WTC11 (cell line): ENCODE measurements at places on chromosomes 1 and 21. TPM values are rescaled to one million over a fixed set of nuclear protein-coding genes. Genes with fewer than 3 reads are reported as not detected.
A peak's percentile ranks its signal among the peaks of the same experiment; 100 is the strongest.

TMIGD3 gene
- total RNA-seq = not detected in 3 replicates

GRCh38 chr1:71502006-71502405 lies 421.2 kb upstream of the ZRANB2 start:
- DNase-seq = no peak

MYBPH gene
- not detected in 3 replicates for total RNA-seq

- no peak for DNase-seq
These were observed 63.6 kb upstream of the ZBTB40 start for GRCh38 chr1:22387919-22388580.

- DNase-seq = no peak
These were observed 679.4 kb upstream of the ADGRL2 start for GRCh38 chr1:81121306-81121705.

GRCh38 chr21:34992736-34993398 lies 56.2 kb downstream of the RUNX1 start:
- DNase-seq = no peak

DNA sequence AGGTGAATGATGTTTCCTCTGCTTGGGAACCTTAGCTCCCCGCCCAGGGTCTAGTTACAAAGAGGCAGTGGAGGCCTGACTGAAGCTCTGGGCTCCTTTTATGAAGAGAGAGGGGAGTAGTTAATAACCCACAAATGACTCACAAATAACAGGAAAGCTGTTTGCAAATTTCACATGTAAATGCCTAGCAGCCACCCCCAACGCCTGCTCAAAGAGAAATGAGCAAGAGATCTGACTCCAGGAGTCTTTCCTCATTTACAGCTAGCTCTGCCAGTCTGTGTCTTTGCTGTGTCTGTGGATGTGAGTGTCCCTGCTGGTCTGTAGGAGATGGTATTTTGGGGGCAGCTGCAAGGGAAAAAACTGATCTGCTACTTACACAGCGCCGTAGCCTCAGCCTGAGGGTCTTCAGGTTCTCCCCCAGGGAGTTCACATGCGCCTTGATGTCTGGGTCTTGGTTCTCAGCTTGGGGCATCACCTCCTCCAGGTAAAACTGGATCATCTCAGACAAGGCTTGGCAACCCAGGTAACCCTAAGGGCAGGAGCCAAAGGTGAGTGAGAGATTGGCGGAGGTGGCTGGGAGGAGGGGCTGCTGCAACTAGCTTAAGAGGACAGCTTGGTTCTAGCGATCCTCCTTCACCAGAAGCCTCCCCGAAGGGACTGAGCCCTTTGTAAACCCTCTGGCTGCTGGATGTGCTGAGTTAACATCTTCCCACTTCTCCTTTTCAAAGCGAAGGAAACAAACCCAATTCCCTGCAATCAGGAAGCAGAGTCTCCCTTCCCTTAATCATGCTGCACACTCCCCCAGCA lies at the start of gene IL19:
IL19 (plus strand) TSS at position 243 of the 807 bp plus-strand sequence. CDS start 65,890 bp downstream, outside the sequence.
- no peak for DNase-seq

DNA sequence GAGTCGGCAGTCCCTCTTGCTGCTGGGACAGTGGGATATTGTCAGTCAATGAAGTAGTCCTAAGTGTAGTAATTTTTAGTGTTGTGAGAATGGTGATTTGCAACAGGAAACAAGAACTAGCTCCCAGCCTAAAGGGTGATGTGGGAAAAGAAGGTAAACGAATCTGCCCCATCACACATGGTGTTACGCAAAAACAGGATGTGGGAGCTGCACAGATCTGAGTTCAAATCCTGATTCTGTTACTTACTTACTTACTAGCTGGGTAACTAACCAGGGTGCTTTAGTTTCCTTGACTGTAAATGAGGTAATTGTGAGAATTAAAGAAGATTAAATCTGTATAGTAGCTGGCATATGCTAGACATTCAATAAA lies 22.3 kb downstream of the NAV1 start:
- DNase-seq = no peak

FYB2 gene
- total RNA-seq = 0.15 to 0.46 TPM (median 0.25 TPM) in 3 replicates

LCE1D gene
- total RNA-seq = not detected in 3 replicates

DNA sequence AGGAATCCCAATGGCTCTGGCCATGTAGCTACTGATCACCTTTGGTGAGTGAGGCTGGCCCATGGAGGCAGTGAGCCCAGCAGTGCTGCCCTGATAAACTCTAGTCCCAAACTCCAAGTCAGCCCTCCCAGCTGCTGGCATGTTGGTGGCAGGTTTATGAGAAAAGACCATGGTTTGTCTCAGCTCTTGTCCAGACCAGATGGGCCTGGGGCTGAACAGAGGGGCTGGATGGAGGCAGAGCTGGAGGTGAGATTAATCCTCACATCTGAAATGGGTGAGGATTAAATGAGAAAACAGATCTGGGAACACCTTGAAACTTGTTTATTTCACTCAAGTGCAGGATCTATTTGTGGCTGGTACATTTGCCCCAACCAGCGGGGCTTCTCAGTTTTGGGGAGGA lies 3.2 kb downstream of the TMEM269 start:
- no peak for DNase-seq

DNA sequence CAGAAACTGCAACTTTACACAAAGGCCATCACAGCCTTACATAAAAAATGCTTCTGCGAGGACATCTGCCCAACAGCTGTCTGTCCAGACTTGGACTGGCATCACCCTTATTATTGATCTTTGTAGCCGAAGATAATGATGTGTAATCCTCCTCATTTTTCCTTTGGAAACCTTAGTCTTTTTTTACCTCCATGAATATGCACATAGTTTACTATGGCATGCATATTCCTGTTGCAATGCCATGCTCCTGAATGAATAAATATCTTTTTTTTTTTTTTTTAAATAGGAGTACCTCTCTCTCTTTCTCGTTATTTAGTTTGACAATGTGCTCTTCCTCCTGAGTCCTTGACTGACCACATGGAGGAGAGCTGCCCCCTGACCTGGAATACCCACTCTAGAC lies 409.6 kb upstream of the USP24 start:
- no peak for DNase-seq

TCHH gene
- total RNA-seq = 0.02 to 0.05 TPM (median 0.04 TPM) in 3 replicates

NCAM2 gene
- 0.64 to 1.6 TPM (median 0.94 TPM) in 3 replicates for total RNA-seq

ENTREP3 gene
- total RNA-seq = 65.3 to 67.8 TPM (median 66.6 TPM) in 3 replicates

DNA sequence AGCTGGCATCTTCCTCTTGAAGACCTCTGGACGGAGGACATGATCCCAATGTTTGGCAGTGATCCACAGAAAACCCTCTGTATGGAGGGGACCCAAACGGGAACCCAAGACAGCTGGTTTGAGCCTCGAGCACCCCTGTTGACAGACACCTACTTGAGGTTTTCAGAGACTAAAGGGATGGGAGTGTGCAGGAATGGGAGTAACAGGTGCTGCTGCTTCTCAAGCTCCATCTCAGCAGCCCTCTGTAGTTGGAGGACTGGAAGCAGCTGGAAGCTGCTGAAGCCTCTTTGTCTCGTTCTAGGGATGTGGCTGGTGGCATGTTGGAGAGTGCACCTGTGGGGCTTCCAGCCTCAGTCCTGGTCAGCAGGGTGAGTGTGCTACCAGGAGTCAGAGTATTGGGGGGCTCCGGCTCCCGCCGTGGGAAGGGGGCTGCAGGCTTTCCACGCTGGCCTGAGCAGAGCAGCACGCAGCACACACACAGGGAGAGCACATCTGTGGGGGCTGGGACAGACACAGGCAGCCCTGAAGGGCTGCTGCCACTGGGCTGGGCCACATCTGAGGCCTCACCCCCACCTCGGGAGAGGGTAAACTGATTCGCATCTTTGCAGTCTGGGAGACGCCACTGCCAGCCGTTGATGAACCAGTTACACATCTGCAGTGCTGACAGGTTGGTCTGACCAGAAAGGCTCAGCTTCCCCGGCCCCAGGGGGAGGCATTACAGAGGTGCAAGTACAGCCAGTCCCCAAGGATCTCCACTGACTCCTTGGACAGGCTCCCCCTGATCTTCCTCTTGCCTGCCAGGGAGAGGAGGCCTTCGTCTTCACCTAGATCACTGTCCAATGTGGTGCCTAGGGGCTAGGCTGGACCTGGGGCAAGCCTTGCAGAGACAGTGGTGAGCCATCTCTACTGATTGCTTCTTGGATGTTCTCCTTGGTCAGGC lies 56.6 kb downstream of the ADSS2 start:
- no peak for DNase-seq

RGS13 gene
- total RNA-seq = not detected in 3 replicates

DNA sequence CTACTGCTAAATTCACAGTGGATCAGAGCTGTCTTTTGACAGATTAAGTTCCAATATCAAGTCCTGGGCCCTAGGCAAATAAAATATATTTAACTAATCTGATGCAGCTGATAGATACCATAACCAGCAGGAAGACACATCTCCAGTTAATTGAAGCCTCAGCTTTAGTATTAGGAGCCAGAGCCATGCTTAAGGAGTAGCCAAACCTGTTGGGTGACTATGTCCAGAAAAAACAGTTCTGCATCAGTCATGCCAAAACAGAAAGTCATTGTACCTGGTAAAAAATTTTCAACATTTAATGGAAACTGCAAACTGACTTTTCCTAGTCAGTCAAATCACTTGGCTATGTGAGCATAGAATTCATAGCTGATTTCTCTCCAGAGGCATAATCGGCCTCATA lies 200.5 kb upstream of the RUNX1 start:
- no peak for DNase-seq

ADORA1 gene
- 1.8 to 2.7 TPM (median 2.6 TPM) in 3 replicates for total RNA-seq

PPIAL4G gene
- total RNA-seq = not detected in 3 replicates

LDLRAD1 gene
- total RNA-seq = 0.09 to 0.16 TPM in 2 of 3 replicates, not detected in the other

DNA sequence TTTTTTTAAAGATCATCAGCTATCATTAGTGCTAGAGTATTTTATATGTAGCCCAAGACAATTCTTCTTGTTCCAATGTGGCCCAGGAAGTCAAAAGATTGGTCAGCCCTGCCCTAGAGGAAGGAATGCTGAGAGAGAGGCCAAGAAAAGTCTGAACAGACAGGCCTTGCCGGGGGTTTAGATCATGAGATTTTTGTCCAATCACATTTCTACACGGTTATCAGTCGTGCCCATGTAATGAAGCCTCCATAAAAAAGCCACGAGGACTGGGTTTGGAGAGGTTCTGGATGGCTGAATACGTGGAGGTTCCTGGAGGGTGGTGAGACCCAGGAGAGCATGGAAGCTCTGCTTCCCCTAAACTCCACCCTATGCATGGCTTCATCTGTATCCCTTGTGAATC lies 24.3 kb upstream of the ENO1 start:
- DNase-seq = no peak

GRCh38 chr1:77643456-77643855 lies 39.0 kb downstream of the ZZZ3 start:
- no peak for DNase-seq

- DNase-seq = no peak
These were observed 170.6 kb downstream of the PIGK start for GRCh38 chr1:77048615-77049005.

DNA sequence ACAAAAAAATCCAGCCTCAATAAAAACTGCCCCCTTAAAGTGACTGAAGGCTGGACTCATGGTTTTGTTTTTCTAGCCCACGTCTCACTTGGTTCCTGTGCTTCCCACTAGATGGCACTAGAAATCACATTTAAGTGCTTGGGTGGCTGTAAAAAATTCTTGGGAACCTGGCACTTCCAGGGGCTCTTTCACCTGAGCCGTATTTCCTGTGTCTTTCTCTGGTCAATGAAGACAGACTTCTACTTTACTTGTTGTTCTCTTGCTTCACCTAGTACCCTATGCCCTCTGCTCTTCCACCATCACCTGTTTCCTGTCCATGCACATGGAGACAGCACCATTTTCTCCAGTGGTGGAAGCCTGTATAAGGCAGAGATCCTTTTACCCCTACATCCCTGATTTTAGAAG lies 20.0 kb downstream of the METTL13 start:
- DNase-seq = peak; percentile 35

- DNase-seq = no peak
These were observed 4.3 kb upstream of the ERI3 start for GRCh38 chr1:44359234-44359935.

DNA sequence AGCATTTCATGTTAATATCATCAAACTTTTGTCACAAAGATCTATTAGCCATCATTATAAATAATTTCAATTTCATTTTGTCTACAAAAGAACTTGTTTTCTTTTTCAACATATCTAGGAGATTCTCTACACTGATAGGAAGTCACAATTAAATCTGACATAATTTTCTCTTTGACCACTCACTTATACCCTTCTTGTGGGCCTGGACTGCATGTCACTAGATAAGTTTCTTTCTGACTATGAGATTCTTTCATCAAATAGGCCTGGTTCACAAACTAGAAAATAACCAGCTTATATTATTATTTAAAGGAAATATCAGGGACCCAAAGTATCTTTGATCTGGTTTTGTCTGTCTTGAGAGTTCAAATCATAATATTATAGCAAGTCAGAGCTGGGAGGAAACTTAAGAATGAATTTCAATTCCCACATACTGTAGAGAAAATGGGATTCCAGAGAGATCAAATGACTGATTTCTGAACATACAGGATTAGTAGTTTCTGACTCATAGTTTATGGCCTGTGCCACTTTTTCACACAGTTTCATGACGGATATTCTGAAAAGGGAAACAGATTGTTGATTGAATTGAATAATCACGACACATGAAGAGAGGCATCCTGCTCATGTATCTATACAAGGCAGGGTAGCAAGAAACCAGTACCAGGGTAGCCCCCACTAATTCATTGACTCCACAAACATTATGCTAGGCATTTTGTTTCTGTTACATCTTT lies 355.8 kb downstream of the GPATCH2 start:
- no peak for DNase-seq

PTPN22 gene
- total RNA-seq = 0.11 to 0.18 TPM in 2 of 3 replicates, not detected in the other

SASS6 gene
- total RNA-seq = 13.0 to 13.6 TPM (median 13.6 TPM) in 3 replicates

PARS2 gene
- total RNA-seq = 11.5 to 12.1 TPM (median 12.1 TPM) in 3 replicates

DNA sequence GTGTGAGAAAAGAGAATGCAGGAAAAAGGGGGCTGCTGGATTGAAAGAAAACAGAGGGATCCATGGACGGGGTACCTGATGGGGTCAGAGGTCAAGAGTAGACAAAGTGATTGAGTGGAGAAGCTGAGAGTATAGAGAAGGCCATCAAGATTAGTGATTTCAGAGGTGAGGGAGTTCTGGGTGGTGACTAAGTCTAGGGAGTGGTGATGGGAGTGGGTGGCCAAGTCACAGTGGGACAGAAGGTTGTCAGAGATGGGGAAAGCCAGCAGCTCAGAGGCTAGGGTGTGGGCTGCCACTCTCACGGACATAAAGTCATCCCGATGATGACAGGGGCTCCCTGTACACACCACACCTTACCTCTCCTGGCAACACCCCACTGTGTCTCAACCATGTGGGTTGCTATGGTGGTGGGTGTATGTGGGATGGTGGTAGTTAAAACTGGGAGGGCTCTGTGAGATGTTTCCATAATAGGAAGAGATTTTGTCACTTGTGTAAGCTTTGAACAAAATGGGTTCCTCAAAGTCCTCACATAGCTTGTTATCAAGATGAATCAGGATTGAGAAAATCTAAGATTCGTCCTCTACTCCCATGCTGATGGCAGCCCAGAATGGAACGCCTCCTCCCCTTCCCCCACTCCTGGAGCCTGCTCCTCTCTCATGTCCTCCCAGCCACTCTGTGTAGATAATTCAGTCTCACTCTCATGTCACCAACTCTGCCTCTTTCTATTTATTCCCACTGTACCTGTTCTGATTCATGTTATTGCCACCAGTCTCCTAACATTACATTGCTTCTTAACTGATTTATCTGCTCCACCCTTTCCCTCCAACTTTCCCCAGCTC lies 20.3 kb upstream of the CSF1 start:
- DNase-seq = no peak

LCE6A gene
- not detected in 3 replicates for total RNA-seq
